ENCODE measurements at places on chromosomes 16 and 17.

DNA sequence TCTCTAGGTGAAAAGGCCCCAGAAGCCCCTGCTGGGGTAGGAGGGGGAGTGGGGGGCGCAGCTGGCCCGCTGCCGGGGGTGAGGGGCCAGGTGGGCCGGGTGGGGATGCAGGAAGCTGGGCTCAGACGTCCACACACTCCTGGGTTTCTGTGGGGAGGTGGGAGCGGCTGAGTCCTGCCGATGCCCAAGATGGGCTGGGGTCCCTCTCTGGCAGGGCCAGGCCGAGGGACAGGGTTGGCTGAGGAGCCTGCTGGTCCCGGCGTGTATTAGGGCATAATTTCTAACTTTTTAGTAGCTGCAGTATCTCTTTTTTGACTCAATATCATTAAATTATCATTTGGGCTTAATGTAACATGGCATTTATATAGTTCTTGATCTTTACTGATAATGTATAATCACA lies 121.4 kb upstream of the CORO6 start:
- no peak for DNase-seq

DNA sequence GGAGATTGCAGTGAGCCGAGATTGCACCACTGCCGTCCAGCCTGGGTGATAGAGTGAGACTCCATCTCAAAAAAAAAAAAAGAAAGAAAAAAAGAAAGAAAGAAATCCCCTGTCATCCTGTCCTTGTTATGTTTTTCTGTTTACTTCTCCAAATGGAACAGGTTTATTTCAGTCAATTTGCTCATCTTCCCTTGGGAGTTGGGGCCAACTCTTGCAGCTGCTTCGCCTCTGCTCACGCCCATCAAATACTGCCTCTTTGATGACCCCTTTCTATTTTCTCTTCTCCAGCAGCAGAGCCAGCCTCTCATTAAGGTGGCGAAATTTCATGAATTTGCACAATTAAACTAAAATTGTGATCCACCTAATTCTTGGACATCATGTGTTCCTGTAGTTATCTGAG lies 173.4 kb downstream of the ZNF18 start:
- DNase-seq, result no peak

- DNase-seq, result peak; percentile 82
Measured at GRCh38 chr16:29807426-29808218, 1.3 kb downstream of the MAZ start.

- DNase-seq, result peak; percentile 25
Measured at GRCh38 chr17:75774471-75774990, 9.5 kb upstream of the GALK1 start.

- DNase-seq, result no peak
Measured at GRCh38 chr16:23615805-23616204, 19.7 kb upstream of the NDUFAB1 start.

DNA sequence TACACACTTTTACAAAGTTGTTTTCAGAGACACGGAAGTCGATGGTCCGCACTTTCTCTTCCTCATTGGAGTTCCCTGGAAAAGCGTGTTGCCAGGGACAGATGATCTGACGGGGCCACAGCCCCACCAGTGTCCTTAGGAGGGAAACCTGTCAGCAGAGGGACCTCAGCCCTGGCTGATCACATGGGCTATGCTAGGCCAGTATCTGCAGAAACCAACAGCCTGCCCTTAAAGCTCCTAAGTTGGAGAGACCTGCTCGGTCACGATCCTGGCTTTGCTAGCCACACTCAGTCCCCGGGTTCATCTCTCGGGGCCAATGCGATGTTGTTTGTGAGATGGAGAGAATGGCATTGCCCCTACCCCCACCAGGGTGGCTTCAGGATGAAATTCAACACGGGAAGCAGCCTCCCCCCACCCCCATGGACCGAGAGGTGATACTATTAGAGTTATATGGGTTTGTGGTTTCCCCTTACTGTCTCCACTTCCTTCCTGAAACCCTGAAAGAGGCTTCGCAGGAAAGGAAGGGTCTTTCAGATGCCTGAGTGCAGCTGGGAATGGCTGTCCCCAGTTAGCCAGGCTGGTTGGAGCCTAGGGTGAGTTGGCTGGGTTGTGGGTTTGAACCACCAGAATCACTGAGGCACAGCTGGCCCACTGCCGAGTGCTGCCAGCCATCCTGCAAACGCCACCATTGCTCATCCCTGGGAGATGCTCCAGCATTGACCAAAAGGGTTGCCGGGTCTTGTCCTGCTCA lies 16.6 kb downstream of the RMI2 start:
- no peak for DNase-seq

GRCh38 chr17:50514936-50515702 lies 6.9 kb downstream of the MYCBPAP start:
- DNase-seq, result peak; percentile 80

DNA sequence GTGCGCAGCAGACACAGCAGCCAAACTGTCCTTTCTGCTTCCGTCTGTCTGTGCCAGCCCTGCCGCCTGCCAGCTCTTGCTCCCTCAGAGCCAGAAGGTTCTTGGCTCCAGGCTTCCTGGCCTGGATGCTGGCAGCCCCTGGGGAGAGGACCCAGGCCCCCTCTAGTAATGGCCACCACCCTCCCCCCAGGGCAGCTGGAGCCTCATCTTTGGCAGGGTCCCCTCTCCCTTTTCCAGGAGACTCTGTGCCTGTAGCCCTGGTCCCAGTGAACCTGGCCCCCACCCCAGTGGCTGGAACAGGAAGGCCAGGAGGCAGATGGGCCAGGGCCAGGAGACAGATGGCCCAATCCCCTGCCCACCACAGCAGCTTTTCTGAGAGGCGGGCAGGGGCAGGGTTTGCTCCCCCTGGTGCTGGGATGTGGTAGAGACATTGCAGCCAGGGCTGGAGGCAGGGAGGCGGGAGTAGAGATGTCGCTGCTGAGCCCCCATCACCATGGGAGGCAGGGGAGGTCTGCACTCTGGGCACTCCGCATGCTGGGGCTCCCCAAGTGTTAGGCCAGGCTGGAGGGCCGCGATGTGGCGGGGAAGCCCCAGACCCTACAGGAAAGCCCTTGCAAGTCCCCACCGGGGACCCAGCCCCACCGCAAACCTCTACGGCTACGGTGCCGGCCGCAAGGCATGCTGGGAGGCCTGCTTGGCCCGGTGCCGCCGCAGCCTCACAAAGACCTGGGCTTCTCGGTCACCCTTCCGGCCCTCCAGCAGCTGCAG lies 16.7 kb downstream of the UNC13D start:
- DNase-seq, result peak; percentile 38

GRCh38 chr17:77253611-77254051 lies 112.9 kb downstream of the SEC14L1 start:
- no peak for DNase-seq

DNA sequence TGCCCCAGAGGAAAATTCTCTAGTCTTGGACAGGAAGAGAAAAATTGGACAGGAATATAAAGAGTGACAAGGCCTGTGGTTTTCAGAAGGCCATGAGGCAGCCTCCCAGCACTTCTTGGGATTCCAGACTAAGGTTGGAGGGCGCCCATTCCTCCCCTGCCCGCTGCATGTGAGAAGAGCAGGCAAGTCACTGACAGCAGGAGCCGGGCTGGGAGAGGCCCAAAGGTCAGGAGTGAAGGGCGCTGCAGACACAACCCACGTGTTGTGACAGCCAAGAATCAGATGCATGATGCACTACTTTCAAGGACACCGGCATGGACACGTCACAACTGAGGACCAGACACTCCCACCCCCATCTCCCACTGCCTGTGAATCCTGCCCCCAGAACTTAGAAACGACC lies 256.7 kb downstream of the CBLN1 start:
- no peak for DNase-seq
